ENCODE measurements at places on chromosomes 12 and 14.

DNA sequence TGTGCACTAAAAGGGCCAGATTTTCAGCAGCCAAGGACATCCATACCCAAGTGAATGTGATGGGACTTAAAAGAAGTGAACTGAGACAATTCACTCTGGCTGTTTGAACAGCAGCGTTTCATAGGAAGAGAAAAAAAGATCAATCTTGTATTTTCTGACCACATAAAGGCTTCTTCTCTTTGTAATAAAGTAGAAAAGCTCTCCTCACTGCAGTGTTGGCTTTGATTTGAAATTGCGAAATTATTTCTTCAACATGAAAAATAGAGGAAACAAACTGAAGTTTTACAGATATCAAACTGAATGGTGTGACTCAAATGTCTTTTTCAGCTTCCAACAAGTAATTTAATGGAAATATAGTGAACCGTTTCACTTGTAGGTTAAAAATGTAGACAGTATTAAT, 11.3 kb upstream of the KCNMB4 start:
- H3K36me3 ChIP-seq, result no peaks in the 10 kb centered on the region
- H3K4me1 ChIP-seq, result no peaks in the 10 kb centered on the region
- no peak overlapping the region for H3K27ac ChIP-seq
- no peak for DNase-seq
- no peaks in the 10 kb centered on the region for H3K27me3 ChIP-seq

DNA sequence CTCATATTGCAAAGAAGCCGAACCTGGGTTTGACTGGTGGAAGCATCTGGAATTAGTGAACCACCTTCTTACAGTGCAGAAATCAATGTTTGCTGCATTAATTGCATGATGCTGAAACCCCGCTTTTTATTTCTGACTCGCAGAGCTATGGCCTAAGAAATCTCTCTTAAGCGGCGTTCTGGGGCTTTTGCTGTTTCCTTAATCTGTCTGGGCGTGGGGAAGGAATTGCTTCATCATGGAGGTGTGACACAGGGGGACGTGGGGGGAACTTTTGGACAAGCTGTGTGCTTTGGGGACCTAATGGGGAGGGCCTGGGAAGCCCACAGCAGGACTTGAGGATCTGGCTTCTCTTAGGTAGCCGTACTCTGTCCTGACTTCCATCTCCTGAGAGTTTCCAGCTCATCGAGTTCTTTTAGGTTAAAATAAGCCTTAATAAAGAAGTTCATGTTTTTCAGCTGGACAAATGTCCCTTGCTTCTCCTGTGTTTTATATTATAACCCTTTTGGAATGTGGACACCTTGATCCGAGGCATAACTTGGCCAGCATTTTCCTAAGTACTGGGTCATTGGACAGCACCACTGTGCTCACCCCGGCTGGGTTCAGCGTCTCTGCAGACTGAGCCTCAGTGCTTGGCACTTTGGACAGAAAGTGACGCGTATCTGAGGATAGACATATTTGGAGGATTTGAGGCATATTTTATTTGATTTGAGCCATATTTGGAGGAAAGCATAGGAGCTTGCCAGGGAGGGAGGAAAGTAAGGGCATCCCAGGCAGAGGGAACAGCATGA, 192.1 kb upstream of the MYL2 start:
- H3K4me3 ChIP-seq, result no peak overlapping the region
- H3K27ac ChIP-seq, result no peak overlapping the region
- no peaks in the 10 kb centered on the region for H3K27me3 ChIP-seq
- DNase-seq, result no peak

- no peak overlapping the region for H3K4me3 ChIP-seq
- H3K36me3 ChIP-seq, result no peaks in the 10 kb centered on the region
- no peak overlapping the region for H3K27ac ChIP-seq
- no peaks in the 10 kb centered on the region for H3K27me3 ChIP-seq
- DNase-seq, result no peak
Measured at GRCh38 chr12:21541773-21542172, 15.7 kb downstream of the SPX start.

- H3K4me3 ChIP-seq, result no peak overlapping the region
- DNase-seq, result peak; percentile 5
- H3K4me1 ChIP-seq, result no peaks in the 10 kb centered on the region
- H3K27me3 ChIP-seq, result no peaks in the 10 kb centered on the region
Measured at GRCh38 chr12:58395470-58395869, 454.1 kb downstream of the ATP23 start.

DNA sequence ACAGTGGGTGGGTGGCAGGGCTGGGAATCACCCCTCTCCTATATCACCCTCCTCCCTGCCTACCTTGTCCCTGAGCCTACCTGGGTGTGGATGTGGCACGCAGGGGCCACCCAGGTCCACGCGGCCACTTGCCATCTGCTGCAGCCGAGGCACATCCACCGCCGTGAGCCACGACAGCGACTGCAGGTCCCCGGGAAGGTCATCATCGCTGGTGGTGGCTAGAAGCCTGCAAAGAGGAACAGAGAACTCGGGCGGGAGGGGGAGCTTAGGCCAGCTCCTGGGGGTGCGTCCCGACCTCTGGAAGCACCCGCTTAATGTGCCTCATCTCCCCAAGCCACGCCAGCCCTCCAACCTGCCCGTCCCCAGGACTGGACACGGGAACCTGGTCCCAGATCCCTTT, 19.0 kb downstream of the FOXN4 start:
- H3K4me3 ChIP-seq, result no peak overlapping the region
- peaks cover 5% of the 10 kb centered on the region for H3K4me1 ChIP-seq
- H3K27me3 ChIP-seq, result no peaks in the 10 kb centered on the region
- H3K36me3 ChIP-seq, result no peaks in the 10 kb centered on the region

DNA sequence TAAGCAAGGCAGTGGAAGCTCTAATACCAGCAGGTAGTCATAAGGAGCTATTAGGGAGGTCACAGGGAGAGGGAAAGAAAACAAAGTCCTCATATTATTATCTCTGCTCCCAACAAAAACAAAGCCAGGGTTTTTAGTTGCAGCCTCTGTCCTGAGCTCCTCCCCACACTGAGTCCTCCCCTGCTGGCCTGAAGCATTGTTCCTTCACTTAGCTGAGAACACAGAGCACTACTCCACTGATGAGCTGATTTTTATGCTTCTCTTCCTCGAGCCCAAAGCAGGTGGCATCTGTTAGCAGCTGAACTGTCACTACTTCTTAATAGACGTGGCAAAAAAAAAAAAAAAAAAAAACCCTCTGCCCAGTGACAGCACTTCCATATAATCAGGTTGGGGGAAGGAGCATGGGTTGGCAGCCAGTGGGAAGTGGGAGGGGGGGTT, 10.5 kb upstream of the STAC3 start:
- no peak for DNase-seq
- H3K4me1 ChIP-seq, result peaks cover 4% of the 10 kb centered on the region
- H3K4me3 ChIP-seq, result no peak overlapping the region

- H3K36me3 ChIP-seq, result peaks cover 71% of the 10 kb centered on the region
- no peaks in the 10 kb centered on the region for H3K27me3 ChIP-seq
- no peak for DNase-seq
- no peak overlapping the region for H3K4me3 ChIP-seq
Measured at GRCh38 chr12:112961074-112961473, 17.2 kb upstream of the OAS2 start.

DNA sequence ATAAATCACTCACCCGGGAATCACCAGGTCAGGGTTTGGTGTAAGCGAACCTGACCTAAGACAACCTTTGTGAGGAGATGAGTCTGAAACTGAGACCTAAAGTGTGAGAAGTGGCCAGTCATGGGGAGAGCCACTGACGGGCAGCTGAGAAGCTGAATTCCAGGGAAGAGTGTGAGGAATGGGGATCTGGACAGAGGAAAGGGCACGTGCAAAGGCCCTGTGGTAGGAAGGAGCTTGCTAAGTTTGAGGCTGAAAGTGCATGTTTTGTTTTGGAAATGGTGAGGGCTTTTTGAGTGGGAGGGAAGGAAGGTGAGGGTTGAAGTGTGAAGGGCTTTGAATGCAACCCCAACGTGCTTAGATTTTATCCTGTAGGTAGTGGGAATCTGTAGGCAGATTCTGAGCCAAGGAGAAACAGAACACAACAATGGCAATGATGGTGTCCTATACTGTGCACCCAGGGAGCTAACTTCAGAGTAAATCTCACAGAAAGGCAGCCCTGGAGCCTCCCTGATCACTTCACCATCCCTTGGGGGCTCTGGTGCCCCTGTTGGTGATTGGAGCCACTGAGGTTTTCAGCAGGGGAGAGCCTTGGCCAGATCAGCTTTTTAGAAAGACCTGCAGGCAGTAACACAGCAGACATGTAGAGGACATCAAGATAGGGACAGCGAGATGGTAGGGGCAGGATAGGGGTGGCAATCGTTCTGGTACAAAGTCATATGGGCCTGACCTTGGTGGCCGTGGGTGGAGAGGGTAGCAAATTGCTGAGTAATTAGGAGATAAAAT, 37.5 kb upstream of the CHGA start:
- H3K4me1 ChIP-seq, result no peaks in the 10 kb centered on the region
- no peaks in the 10 kb centered on the region for H3K27me3 ChIP-seq
- no peak overlapping the region for H3K4me3 ChIP-seq
- DNase-seq, result no peak
- H3K27ac ChIP-seq, result no peak overlapping the region

GRCh38 chr12:40988355-40988754, 199.8 kb upstream of the PDZRN4 start:
- DNase-seq, result no peak
- no peak overlapping the region for H3K4me3 ChIP-seq
- H3K4me1 ChIP-seq, result no peaks in the 10 kb centered on the region

GRCh38 chr14:94638961-94639817, 27.0 kb downstream of the SERPINA3 start:
- no peak overlapping the region for H3K4me3 ChIP-seq
- no peaks in the 10 kb centered on the region for H3K36me3 ChIP-seq
- no peaks in the 10 kb centered on the region for H3K27me3 ChIP-seq
- DNase-seq, result no peak
- no peaks in the 10 kb centered on the region for H3K4me1 ChIP-seq
- no peak overlapping the region for H3K27ac ChIP-seq

DNA sequence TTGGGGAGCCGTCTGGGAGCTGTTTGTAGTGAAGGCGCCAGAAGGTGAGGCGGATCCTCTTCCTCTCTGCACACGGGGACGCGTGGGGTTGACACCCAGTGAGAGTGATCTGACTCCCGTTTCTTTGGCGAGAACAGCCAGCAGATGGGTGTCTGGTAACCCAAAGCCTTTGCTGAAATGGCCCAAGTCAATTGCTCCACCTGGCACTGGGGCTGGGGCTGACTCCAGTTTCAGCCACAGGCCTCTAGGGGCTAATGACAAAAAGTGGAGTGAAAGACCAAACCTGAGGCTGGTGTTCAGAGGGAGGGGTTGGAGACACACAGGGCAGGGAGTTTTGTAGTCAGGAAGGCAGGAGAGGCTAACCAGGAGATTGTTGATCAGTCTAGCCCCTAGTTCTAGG, 87.0 kb downstream of the FRMD6 start:
- no peak overlapping the region for H3K4me3 ChIP-seq
- H3K36me3 ChIP-seq, result no peaks in the 10 kb centered on the region
- no peak for DNase-seq

GRCh38 chr14:59189091-59189785, 771 bp downstream of the DAAM1 start:
- DNase-seq, result peak; percentile 92
- peaks cover 14% of the 10 kb centered on the region for H3K4me1 ChIP-seq
- peak overlapping the region; percentile 85 for H3K4me3 ChIP-seq

GRCh38 chr12:78441737-78442453, 422.7 kb upstream of the SYT1 start:
- H3K27me3 ChIP-seq, result no peaks in the 10 kb centered on the region
- DNase-seq, result no peak
- no peaks in the 10 kb centered on the region for H3K36me3 ChIP-seq

DNA sequence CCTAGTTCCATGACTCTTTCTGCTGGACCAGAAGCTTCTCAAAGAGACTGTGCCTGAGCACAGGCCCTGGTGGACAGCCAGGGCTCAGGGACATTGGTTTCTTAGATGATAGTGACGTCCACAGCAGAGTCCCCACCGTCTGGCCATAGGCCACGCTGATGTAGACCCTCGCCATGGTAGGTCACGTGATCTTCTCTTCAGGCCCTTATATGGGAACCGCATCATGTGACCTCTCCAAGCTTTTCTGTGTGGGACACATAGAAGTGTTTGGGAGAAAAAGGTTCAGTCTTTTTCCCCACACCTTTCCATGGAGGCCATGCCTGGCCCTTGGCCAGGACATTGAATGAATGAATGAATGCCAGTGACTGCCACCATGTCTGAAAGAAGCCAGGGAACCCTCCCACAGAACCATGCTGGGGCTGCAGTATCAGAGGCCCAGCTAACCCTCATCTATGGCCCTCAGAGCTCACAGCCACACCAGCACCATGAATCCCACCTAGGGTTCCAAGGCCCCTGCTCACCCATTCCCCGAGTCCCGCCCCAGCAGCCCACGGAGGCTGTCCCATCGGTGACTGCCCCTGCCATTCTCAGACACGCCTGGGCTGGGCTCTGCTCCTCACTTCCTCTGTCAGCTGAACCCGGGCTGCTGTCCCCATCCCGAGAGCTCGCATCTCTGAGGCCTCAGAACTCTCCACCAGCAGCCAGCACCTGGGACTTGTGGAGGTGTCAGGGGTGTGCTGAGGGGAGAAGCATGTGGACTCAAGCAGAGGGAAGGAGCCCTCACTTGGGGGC, 292.1 kb downstream of the ADGRD1 start:
- no peaks in the 10 kb centered on the region for H3K27me3 ChIP-seq
- no peak overlapping the region for H3K4me3 ChIP-seq
- H3K4me1 ChIP-seq, result no peaks in the 10 kb centered on the region
- H3K36me3 ChIP-seq, result no peaks in the 10 kb centered on the region
- H3K27ac ChIP-seq, result no peak overlapping the region

- no peak overlapping the region for H3K27ac ChIP-seq
- no peak for DNase-seq
- H3K4me1 ChIP-seq, result peaks cover 31% of the 10 kb centered on the region
- peaks cover 3% of the 10 kb centered on the region for H3K27me3 ChIP-seq
Measured at GRCh38 chr12:57218030-57218853, 1.6 kb downstream of the NXPH4 start.

- no peaks in the 10 kb centered on the region for H3K36me3 ChIP-seq
- no peaks in the 10 kb centered on the region for H3K27me3 ChIP-seq
- peak; percentile 79 for DNase-seq
- peaks cover under 1% of the 10 kb centered on the region for H3K4me1 ChIP-seq
- H3K27ac ChIP-seq, result no peak overlapping the region
Measured at GRCh38 chr14:100539003-100539660, 48.1 kb downstream of the BEGAIN start.

DNA sequence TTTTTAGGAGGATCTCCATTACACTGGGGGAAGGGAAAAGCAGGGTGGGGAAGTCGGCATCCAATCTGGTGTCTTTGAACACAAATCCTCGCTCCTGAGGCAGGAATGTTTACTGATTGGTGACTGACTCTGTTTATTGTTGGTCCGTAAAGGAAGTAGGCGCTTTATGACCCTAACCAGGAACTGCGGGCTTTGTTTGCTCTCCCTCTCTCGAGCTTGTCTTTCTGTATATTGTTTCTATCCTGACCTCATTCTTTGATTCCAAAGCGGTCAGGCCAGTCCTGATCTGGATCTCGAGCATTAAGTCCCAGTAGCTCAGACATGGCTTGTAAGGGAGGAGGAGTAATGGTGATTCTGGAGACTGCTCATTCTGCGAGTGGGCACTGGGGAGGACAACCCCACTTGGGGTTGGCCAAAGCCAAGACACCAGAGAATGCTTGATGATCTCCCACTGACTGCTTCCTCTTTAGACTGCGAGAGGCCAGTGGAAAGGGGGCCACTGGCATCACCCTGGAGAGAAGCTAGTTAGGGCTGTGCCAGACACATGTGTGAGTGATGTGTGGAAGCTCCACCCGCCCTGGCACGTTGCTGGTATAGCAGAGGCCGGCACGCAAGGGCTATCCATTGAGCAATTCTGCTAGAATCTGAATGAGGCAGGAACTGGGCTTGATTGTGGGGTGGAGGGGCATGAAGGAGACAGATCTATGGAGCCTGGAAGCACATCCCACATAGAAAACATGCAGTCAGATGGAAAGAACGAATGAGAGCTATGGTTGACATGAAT, 194.6 kb downstream of the PAX9 start:
- no peaks in the 10 kb centered on the region for H3K27me3 ChIP-seq
- DNase-seq, result no peak
- no peak overlapping the region for H3K27ac ChIP-seq
- H3K36me3 ChIP-seq, result no peaks in the 10 kb centered on the region

Data from upper lobe of left lung (tissue), 6 donors.